LHCN-M2 (cell line): ENCODE measurements at places on chromosomes 2 and 18. TPM values are rescaled to one million over a fixed set of nuclear protein-coding genes. Genes with fewer than 3 reads are reported as not detected.

- DNase-seq: no peak
These were observed 167.9 kb upstream of the HNRNPA3 start for GRCh38 chr2:177044671-177045070.

GRCh38 chr2:55511508-55512124 is 7.9 kb upstream of the CFAP36 start:
- peak; percentile 66 for DNase-seq

GRCh38 chr2:201138401-201138970 is 22.5 kb downstream of the CFLAR start:
- DNase-seq: no peak

The CHMP3 gene
- 87.0 and 92.5 TPM in 2 replicates for total RNA-seq

DNA sequence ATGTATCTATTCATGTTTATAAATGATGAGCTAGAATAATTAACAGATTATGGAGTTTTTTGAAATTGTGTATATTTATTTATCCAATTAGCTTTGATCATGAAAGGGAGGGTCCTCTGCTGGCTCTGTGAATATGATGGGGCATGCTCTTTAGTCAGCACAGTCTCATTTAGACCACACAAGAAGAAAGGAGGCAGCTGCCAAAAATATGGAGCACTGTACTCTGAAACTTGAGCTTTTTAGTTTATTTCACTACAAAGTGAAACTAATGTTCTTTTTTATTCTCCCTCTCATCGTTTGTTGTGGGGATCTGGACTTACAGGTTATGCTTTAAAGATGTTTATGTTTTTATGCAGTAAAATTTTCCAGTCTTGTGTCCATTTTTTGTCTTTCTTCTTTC is 266.9 kb upstream of the GULP1 start:
- DNase-seq: peak; percentile 43

DNA sequence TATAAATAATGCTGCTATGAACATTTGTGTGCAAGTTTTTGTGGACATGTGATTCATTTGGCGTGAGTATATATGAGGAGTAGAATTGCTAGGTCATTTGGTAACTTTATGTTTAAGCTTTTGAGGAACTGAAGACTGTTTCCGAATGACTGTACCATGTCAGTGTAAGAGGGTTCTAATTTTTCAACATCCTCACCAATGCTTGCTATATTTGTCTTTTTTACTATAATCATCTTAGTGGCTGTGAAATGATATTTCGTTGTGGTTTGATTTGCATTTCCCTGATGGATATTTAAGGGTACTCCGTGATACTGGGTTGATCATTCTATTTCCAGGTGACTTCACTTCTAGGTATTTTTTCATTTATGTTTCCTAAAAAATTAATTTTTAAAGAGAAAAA is 241.1 kb downstream of the BCL2 start:
- no peak for DNase-seq

- DNase-seq: no peak
These were observed at the start of gene SKOR2 for GRCh38 chr18:47251289-47252120. TSS of gene SKOR2 (minus strand) at chr18:47251660. CDS start at chr18:47249183, 2,477 bp downstream.

The STPG4 gene
- total RNA-seq: 0.17 and 0.19 TPM in 2 replicates

The COA5 gene
- 28.3 and 29.1 TPM in 2 replicates for total RNA-seq

The IHH gene
- total RNA-seq: not detected in 2 replicates

- no peak for DNase-seq
These were observed 211.3 kb upstream of the HAAO start for GRCh38 chr2:43003702-43004101.

GRCh38 chr2:241810307-241811200 is 1.6 kb downstream of the NEU4 start:
- no peak for DNase-seq

GRCh38 chr2:223846515-223846914 is 9.1 kb upstream of the AP1S3 start:
- peak; percentile 60 for DNase-seq

- DNase-seq: no peak
These were observed 78.4 kb downstream of the LIMS1 start for GRCh38 chr2:108612514-108613183.

DNA sequence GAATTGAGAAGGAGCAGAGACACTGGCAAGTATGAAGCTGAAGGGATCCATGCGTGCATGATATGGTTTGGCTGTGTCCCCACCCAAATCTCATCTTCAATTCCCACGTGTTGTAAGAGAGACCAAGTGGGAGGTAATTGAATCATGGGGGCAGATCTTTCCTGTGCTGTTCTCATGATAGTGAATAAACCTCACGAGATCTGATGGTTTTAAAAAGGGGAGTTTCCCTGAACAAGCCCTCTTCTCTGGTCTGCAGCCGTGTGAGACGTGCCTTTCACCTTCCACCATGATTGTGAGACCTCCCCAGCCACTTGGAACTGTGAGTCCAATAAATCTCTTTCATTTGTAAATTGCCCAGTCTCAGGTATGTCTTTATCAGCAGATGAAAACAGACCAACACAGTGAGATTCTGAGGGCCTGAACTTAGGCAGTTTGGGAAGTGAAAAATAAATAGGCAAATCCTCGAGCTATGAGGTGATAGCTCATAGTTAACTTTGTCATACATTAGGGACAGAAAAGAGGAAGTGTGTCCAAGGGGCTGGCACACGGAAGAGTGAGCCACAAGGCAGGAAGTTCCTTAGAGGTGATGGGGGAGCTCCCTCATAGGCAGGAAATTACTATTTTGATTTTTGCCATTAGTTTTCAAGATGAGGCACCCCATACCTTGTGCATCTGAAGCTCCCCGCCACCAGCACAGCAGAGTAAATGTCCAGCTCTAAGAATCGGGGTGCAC is 658.8 kb upstream of the ID2 start:
- no peak for DNase-seq

- peak; percentile 49 for DNase-seq
These were observed 37.3 kb downstream of the RNU4ATAC start for GRCh38 chr2:121567957-121568409.

DNA sequence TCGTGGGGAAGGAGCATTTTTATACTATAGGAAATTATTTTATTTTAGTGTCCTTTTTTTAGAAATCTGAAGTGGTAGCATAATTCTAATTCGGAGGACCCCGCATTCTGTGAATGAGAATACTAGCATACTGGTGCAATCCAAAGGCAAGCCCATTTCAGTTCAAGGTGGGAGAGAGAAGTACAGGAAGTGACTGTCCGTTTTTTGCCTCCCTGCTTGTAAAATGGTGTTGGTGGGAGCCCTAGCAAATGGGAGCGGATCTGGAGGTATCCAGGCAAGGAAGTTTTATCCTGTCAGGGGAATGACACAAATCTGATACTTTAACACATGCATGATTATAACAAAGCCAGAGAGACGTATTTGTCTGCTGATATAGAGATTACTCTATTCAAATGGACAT is 141.7 kb downstream of the ESCO1 start:
- no peak for DNase-seq

- no peak for DNase-seq
These were observed 93.2 kb upstream of the CCDC150 start for GRCh38 chr2:196546151-196546919.

GRCh38 chr2:238167344-238167715 is 8.6 kb downstream of the ERFE start:
- no peak for DNase-seq

The PLCL1 gene
- total RNA-seq: 0.06 TPM in 1 of 2 replicates, not detected in the other

- DNase-seq: no peak
These were observed 106.7 kb upstream of the ARL4C start for GRCh38 chr2:234603619-234604018.

DNA sequence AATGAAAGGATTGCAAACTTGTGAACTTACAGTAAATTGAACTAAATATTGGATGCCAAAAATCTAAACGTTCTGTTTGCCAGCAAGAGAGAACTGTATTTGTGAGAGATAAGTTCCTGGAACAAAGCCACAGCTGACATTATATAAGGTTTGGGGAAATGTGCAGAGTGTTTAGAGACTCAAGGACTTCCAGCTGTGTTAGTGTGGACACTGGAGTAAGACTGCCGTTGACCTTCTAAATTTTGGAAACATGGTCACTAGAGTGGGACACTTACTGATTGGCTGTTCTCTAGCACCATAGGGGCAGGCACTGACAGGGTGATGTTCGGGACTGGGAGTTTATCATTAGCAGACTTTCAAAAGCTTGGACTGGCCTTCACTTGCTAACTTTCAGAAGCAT is 40.5 kb downstream of the SCN9A start:
- no peak for DNase-seq

DNA sequence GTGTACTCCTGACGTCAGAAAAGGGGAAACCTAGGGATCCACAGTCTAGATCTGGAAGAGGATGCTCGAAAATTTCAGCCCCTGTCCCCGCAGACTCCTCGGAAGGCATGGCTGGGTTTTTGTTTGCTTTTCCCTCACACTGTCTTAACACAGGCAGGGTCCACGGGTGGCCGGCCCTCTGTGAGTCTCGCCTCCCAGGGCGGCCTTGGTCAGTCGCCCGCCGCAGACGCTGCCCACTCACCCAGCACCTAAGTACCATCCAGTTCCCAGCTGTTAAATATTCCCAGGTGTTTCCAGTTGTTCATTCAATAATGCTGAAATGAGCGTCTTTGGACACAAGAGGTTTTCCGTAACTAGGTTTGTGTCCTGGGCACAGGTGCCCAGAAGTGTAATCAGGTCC is 193.2 kb downstream of the TWIST2 start:
- no peak for DNase-seq

The FOXD4L1 gene
- total RNA-seq: 0.06 TPM in 1 of 2 replicates, not detected in the other

- no peak for DNase-seq
These were observed 44.5 kb downstream of the LRATD1 start for GRCh38 chr2:14677039-14677438.

The AGXT gene
- total RNA-seq: not detected in 2 replicates

- DNase-seq: no peak
These were observed 33.8 kb downstream of the SDC1 start for GRCh38 chr2:20190876-20191713.

GRCh38 chr2:156511803-156512202 is 75.6 kb downstream of the GPD2 start:
- no peak for DNase-seq

DNA sequence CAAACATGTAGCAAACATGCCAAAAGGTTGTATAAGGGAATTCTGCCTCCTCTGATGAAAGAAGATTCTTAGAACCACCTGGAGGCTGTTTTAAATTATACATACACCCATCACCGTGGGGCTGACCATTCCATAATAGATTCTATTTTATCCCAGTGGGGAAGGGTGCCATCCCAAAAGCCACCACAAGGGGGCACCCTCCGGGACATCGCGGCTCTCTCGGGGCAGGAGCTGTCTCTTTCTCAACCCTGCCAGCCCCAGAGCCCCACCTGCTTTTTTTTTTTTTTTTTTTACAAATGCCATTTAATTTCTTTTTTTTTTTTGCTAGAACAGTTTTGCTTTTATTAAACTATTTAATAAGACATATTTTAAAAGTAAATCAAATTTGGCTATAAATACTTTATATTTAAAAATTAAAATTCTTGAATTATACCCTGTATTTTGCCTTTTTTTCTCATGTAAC is 8.6 kb upstream of the MTCL1 start:
- peak; percentile 53 for DNase-seq

- no peak for DNase-seq
These were observed 36.0 kb downstream of the PHLPP1 start for GRCh38 chr18:62751341-62751821.

DNA sequence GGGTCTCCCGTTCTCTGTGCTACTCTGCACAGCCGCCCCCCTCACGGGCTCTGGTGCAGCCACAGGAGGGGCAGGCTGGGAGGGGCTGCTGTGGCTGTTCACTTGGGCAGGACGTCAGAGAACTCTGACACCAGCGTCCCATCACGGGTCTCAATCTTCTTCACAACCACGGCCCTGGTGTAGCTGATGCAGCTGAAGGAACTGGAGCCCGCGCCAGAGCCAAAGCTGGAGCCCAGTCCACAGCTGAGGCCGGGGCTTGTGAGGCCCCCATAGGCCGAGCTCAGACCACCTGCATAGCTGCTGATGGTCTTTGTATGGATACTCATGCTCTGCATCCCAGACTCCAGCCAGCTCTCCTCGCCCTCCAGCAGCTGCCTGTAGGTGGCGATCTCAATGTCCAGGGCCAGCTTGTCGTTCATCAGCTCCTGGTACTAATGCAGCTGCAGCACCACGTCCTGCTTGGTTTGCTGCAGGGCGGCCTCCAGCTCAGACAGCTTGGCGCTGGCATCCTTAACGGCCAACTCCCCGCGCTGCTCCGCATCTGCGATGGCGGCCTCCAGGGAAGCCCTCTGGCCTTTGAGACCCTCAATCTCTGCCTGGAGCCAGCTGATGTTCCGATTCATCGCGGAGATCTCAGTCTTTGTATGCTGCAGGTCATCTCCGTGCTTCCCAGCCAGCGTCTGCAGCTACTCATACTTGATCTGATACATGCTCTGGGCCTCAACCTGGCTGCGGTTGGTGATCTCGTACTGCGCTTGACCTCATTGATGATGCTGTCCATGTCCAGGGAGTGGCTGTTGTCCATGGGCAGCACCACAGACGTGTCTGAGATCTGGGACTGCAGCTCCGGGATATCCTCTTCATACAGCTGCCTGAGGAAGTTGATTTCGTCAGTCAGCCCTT is 7.4 kb upstream of the DUSP19 start:
- DNase-seq: peak; percentile 19

The KCNIP3 gene
- total RNA-seq: 0.19 and 0.29 TPM in 2 replicates

- DNase-seq: no peak
These were observed 518.3 kb upstream of the PIK3C3 start for GRCh38 chr18:41436772-41437171.

The COLEC12 gene
- total RNA-seq: 0.32 and 1.1 TPM in 2 replicates

DNA sequence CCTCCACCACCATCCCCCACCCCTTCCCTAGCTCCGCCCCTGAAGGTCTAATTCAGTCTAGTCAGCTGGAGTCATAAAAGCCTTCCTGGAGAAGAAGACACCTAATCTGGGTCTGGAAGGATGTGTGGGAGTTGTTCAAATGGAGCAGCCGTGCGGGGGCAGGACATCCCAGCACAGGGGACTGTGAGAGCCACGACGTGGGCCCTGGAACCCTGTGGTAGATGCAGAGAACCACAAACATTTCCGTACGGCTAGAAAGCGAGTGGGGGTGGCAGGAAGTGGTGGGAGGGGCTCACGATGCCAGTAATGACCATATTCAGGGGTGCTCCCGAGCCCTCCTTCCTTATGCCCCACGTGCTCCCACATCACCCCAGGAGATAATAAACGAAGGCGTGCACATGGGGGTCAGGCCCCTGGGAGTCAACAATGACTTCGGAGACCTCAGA is 20.9 kb upstream of the COL6A3 start:
- DNase-seq: peak; percentile 81

The GTF3C2 gene
- 42.3 and 43.5 TPM in 2 replicates for total RNA-seq

GRCh38 chr2:32456808-32457207 is 100.0 kb downstream of the BIRC6 start:
- DNase-seq: no peak

GRCh38 chr2:173049831-173050230 is 25.8 kb upstream of the MAP3K20 start:
- DNase-seq: no peak

GRCh38 chr2:99784946-99785345 is 295.1 kb upstream of the REV1 start:
- no peak for DNase-seq
